ENCODE measurements at places on chromosomes 7 and 10.

DNA sequence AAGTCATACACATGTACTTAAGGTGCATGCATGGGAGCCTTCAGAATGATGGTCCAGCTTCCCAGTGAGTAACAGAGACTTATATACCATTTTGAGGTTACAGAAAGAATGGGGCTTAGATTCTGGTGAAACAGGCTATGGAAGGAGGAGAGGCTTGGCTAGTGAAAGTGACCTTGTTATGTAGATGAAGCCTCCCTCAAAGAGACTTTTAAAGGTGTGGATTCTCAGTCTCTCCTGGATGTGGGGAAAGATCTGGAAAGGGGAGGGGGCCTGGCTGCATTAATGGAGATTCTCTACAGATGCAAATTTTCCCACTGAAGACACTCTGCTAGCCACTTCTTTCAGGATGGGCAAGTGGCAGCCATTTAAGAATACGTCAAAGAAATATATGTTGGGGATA, 5.5 kb downstream of the RASSF4 start:
- DNase-seq, result no peak

DNA sequence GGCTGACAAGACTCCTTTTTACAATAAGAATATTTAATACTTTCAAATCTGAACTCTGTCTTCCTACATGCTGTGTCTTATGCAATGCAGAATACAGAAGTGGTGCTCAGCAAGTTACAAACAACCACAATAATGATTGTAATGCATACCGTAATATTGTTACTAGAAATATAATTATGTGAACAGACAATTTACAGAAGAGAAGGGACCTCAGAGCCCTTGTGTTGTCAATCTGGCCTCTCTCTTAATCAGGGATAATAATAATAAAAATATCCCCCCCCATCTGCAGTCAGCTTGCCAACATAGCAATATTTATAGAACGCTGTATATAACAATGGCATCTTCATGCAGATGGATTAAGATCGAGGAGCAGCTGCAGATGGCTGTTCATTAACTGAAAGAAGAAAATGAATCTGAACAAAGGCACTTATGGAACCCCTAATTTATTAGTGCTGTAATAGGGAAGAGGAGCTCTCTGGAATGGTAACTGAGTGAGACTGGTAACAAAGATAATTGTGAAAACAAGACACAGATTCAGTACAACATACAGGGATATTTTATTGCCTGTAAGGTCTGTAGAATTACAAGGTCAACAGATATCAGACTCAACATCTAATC, 106.3 kb downstream of the TMEM26 start:
- no peak for DNase-seq

- no peak for DNase-seq
Measured at GRCh38 chr10:113180401-113181154, 230.5 kb downstream of the TCF7L2 start.

- no peak for DNase-seq
Measured at GRCh38 chr10:97570789-97571471, 1.6 kb upstream of the ANKRD2 start.
